ENCODE measurements at places on chromosomes 2 and 18.

DNA sequence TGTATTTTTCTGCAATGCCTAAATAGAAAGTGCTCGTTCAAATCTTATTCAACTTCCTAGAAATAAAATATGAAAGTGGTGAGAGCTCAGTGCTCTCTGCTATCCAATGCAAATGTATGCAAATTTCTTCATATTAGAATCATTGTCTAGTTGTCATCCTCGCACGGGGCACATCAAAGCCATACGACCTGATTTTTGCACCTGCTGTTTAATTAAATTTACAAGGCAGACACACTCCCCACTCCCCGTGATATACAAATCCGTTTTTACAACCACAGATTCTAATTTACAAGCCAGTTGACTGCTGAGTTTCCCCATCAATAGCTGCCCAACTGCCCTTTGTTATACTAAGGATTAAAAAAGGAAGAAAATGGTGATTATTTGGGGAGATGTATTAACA, 284.6 kb downstream of the RNF144A start:
- DNase-seq = no peak

- peak; percentile 75 for DNase-seq
Observed at GRCh38 chr2:39481611-39482010, 44.5 kb upstream of the MAP4K3 start.

DNA sequence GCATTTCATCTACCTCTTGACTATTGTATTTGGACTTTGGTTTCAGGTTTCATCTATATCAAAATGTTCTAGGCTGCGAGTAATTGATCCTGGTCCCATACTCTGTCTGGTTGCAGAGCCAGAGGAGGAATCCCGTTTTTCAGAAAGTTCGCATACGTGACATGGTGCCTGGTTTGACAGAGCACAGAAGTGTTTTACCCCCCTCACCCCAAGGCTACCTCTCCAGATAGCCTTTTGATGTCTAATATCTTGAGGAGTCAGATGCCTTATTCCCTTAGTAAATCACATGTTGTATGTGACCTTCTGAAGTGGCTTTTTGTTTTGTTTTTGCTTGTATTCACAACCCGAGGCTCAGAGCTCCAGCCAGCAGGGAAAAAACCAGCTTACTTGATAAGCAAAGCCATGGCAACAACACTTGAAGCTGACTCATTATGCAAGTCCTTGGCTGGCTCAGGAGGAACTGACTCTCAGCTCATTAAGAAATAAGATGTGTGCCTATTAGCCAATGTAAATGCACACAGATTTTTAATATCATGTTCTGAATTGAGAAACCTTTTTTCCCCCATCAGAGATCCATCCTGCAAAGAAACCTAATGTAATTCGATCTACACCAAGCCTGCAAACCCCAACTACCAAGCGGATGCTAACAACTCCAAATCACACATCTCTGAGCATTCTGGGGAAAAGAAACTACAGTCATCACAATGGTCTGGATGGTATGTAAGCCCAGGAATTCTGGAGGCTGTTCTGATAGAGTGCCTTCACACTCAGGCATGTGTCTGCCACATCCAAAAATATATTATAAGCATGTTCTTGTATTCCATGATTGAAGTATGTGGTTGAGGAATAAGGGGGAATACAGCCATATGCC, 41.4 kb downstream of the OXER1 start:
- DNase-seq = peak; percentile 92

DNA sequence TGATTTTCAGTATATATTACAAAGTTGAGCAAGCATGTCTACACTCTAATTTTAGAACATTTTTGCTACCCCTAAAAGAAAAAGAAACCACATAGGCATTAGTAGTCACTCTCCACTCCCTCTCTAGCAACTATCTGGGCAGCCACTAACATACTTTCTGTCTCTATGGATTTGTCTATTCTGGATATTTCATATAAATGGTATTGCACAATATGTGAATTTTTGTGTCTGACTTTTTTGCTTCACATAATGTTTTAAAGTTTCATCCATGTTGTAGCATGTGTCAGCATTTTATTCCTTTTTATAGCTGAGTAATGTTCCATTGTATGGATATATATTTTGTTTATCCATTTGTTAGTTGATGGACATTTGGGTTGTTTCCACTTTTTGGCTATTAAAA, 232.5 kb upstream of the CTAGE1 start:
- DNase-seq = peak; percentile 41

- peak; percentile 61 for DNase-seq
Observed at GRCh38 chr2:182915369-182916326, 49.2 kb upstream of the FRZB start.

DNA sequence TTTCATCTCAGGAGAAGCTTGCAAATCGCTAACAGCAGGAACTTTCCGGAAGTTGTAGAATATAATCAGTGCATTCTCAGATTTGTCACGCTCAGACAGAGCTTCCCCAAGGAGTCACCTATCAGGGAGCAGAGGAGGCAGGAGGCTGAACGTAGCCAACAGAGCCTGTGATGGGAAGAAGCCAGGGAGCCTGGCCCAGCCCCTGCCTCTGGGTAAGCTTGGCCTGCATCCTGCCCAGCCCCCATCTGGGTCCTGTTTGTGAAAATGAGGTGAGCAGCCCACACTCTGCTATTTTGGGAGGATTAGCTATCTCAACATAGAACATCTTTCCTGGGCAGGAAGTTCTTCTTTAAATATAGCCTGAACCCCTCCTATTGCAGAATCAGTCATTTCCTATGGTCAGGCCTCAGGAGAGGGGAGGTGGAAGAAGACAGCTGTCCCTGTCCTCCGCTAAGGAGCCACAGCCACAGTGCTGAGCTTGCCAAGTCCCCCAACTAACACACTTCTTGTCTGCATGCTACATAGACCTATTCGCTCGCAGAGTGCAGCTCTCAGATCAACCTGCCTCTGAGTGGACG, 19.2 kb upstream of the PKDCC start:
- DNase-seq = peak; percentile 52

GRCh38 chr2:1731963-1732768, 12.1 kb downstream of the PXDN start:
- DNase-seq = peak; percentile 93

DNA sequence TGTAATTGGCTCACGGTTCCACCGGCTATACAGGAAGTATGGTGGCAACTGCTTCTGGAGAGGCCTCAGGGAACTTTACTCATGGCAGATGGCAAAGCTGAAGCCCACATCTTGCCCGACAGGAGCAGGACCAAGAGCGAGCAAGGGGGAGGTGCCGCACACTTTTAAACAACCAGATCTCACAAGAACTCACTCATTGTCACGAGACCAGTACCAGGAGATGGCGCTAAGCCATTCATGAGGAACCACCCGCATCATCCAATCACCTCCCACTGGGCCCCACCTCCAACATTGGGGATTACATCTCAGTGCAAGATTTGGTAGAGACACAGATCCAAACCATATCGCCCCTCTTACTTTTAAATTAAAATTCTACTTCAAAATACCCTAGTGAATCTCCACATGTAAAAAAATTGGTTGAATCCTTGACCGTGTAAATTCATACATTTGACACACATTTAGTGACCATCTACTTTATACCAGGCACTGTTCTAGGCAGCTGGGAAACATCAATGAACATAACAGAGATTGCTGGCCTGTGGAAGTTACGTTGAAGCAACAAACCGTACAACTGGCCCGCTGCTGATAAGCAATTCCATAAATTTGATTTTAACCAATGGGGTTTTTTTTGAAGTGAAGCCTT, 87.6 kb downstream of the ALPK2 start:
- peak; percentile 31 for DNase-seq

- peak; percentile 92 for DNase-seq
Observed at GRCh38 chr2:218962859-218963492, 3.5 kb downstream of the CDK5R2 start.

- no peak for DNase-seq
Observed at GRCh38 chr2:194705398-194705797, 951.6 kb upstream of the SLC39A10 start.

DNA sequence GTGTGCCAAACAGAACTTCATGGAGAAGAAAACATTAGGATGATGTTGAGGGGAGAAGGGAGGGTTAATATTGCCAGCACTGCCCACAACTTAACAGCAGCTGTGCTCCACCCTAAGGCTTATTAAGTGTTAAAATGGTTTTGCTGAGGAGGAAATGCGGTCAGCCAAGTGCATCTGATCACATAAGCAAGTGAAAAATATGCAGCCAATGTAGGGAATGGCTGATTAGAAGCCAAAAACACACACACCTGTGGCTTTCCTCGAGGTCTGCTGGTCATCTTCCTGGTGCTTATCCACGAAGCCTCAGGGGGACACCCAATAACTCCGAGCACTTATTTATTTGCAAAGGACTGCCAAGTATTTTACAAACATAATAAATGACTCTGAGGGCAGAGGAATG, 66.3 kb upstream of the GPR45 start:
- no peak for DNase-seq

GRCh38 chr18:67665266-67665665, 148.7 kb upstream of the DSEL start:
- DNase-seq = peak; percentile 30

GRCh38 chr2:39304200-39304599, 60.4 kb upstream of the CDKL4 start:
- DNase-seq = peak; percentile 13

- no peak for DNase-seq
Observed at GRCh38 chr2:174664084-174664759, 66.6 kb upstream of the WIPF1 start.

- no peak for DNase-seq
Observed at GRCh38 chr2:30280596-30281434, 49.5 kb downstream of the LBH start.

- DNase-seq = no peak
Observed at GRCh38 chr2:54638103-54638502, 85.4 kb upstream of the EML6 start.

GRCh38 chr2:96824079-96824870, 8.2 kb downstream of the CNNM3 start:
- peak; percentile 72 for DNase-seq

GRCh38 chr2:23536326-23536725, 151.3 kb downstream of the KLHL29 start:
- no peak for DNase-seq

- no peak for DNase-seq
Observed at GRCh38 chr2:162676515-162676914, 162.1 kb downstream of the KCNH7 start.

DNA sequence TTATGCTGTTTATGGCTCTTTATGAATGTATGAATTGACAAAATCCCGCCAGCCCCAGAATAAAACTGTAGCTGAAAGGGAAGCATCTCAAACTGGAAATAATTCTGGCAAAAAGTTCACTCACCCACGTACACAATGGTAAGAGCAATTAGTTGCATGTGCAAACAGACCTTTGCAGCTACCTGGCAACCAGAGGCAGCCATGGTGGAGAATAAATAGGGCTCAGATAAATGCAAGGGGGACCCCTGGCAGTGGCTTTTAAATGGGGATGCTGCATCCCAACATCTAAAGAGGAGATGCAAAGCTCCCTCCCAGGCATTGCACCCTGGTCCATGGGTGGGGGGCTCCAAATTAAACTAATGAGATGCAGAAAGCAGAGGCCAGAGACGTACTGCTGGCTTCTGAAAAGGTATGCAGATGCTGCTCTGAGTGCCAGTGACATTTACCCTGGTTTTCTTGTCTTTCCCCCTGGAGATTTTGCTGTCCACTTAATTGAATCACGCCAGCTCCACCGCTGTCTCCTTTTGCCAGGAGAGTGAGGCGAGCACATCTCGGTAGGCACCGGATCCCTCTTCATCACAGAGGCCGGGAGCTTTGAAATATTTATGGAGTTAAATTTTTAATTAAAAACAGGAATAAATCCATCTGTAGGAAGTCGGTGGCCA, 126.6 kb upstream of the NRP2 start:
- DNase-seq = no peak

DNA sequence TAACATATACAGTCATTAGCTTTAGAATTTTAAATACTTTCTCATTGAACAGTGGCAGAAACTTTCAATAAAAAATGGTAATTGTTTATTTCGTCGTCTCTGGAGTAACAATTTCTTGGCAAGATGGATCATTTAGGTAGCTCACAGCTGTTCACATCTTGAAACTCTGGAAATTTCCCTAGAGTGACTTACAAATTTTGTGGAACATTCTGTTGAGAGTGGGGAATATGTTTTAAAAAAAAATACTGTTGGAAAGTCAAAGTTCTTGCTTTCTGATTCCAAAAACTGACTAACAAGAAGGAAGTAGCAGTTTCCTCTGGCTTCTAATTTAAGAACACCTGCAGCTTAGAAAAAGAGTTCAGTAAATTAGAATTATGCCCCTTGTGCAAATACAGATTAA, 11.2 kb upstream of the CALCRL start:
- DNase-seq = no peak

- DNase-seq = no peak
Observed at GRCh38 chr2:76187415-76187814, 476.7 kb upstream of the GCFC2 start.

DNA sequence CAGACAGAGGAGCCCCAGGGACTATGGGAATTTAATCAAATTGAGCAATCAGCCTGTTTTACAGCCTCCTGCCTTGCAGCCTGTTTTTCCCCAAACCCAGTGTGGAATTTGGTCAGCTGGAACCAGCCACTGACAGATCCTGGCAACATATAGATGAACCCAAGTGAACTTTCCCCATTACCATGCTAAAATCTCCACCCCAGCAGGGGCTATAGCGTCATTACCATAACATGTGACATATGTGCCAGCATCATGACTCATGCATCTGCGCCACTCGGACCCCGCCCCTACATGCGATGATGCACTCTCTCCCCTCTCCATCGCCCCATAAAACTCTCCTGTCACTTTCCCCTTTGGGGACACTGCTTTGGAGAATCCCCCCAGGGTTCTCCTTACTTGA, 17.3 kb upstream of the FEZ2 start:
- peak; percentile 35 for DNase-seq

Data from fibroblast of pulmonary artery (primary cell).